ENCODE measurements at places on chromosomes 6 and 20.

DNA sequence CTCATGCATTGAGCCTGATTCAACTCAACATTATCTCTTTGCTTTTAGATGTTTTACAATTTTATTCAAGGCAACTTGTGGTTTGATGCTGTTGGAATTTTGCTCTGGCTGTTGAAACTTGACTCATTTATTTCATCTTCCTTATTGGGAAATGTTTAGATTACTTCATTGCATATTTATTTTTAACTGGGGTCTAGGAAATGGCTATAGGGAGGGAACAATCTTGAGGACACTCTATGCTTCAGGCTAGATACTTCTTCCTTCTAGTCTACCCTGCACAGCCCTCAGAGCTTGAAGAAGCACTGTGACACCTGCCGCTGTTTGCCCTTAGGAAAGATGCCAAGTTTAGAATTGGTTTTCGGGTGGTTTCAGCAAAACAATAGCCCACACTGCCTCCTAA is 183.4 kb downstream of the ADGRG6 start:
- no peak for DNase-seq

DNA sequence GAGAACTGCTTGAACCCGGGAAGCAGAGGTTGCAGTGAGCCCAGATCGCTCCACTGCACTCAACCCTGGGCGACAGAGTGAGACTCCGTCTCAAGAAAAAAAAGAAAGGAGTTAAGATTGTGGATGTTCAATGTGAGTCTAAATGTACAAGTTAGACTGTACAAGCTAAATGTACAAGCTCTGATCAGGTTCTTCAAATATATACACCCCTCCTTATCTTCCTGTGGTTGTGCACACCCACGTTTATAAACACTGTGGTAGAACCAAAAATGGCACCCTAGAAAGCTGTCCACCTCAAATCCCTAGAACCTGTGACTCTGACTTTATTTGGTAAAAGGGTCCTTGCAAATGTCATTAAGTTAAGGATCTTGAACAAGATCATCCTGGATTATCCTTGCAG is 11.2 kb upstream of the RANBP9 start:
- DNase-seq: no peak

DNA sequence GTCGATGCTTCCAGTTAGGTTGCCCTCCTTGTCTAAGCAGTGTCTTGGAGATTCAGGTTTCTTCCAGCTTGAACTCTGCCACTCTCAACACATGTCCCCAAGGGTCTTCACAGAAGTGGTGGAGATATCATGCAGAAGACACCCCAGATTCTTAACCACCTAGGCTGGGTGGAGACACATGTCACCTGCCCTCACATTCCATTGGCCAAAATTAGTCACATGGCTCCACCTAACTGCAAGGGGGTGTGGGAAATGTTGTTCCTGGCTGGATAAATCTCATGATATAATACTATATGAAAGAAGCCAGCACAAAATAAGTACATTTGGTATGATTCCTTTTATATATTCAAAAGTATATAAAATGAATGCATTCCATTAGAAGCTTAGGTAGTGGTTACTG is 52.9 kb upstream of the SNRPB2 start:
- no peak for DNase-seq

DNA sequence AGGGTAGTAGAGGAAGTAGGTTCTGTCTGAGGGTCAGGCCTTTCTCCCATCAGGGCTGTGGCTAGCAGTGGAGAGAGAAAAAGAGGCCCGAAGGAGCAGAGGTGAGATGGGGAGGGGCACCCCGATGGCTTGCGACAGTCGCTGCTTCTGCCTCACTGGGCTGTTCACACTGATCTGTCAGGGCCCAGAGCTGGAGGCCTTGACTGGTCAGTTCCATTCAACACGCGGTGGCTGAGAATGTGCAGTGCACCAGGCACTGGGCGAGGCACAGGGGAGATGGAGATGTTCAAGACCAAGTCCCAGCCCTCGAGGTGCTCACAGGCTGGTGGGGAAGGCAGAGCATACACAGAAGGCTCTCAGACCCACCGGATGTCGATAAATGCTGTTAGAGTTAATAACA is 21.4 kb downstream of the SLC12A5 start:
- DNase-seq: no peak

- DNase-seq: no peak
These were observed 4.5 kb downstream of the DPM1 start for GRCh38 chr20:50953821-50954220.

DNA sequence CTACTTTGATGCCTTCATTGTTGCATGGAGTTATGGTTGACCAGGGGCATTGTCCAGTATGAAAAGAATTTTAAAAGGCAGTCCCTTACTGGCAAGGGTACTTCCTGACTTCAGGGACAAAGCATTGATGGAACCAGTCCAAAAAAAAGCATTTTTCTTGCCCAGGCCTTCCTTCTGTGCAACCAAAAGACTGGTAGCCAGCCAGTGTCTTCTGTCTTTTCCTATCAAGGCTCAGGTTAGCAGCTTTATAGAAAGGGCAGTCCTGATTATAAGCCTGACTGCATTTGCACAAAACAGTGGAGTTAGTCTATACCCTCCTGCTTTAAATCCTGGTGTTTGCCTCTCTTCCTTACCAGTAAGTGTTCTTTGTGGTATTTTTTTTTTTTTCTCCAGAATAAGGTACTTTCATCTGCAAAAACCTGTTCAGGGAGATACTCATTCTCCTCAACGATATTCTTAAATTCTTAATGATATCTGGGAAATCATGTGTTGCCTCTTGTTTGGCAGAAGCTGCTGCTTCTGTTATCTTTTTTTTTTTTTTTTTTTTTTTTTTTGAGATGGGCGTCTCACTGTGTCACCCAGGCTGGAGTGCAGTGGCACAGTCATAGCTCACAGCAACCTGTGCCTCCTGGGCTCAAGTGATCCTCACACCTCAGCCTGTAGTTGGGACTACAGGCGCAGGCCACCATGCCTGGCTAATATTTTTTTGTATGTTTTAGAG is 33.9 kb downstream of the SCAF8 start:
- no peak for DNase-seq

GRCh38 chr20:31675828-31676608 is 38.3 kb downstream of the COX4I2 start:
- no peak for DNase-seq

GRCh38 chr6:118758946-118759345 is 107.6 kb upstream of the CEP85L start:
- no peak for DNase-seq

- no peak for DNase-seq
These were observed 163.7 kb downstream of the RALGAPA2 start for GRCh38 chr20:20548527-20549266.

DNA sequence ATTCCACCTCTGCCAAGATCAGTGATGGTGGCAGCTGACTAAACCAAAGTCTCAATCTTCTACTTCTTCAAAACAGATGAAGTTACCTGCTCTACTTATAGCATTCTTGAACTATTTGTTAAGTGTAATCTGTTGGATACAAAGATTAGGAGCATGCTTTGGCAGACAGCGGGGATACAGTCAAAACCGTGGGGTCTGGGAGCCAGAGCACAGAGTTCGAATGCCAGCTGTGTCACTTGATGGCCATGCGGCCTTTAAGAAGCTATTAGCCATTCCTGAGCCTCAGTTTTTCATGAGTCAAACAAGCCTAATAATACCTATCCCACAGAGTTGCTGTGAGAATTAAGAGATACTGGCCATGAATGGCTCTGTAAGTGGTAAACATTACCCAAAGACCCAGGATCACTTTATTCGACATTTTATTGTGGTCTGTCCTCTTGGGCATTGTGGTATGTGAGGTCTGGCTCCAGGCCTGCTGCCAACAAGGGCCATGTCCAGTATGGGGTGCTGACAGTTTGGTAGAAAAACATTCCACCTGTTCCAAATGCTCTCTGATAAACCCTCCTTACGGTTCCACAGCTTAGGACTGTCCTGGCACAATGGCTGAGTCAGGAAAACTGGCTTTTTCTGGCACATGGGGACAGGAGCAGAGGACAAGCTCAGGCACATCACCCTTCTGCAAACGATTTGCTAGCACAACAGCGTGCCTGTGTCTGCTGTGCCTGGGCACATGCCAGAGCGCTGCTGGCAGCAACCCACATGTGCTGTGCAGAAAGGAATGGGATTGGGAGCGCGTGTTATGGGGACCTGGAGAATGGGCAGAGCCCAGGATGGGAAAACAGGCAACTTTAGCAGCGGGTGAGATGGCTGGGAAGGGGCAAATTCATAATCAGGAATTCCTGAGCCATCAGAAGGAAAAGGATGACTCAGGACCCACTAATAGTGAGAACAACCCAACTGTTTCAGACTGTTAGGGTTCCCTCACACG is 15.7 kb upstream of the FAM83C start:
- DNase-seq: peak; percentile 65

DNA sequence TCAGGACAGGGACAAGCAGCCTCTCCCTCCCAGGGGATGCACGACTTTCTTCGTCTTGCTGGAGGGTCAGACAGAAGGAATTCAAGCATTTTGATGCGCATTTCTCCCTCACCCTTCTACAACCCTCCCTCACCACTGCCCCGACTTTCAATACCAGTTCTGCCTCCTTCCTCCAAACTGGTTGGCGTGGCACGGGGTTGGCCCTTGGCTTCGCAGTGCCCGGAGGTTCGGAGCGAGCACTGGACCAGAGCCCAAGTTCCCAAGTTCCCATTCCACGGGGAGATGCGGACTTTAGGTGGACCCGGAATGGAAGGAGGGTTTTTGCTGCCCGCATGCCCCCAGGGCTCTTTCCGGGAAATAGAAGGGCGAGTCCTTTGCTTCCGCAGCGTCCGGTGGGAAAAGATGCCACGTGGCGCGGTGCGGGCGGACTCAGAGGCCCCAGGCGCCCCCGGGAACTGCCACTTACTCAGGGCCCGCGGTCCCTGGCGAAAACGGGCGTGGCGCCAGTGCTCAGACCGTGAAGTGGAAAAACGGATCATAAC is 8.0 kb upstream of the LAMP5 start:
- no peak for DNase-seq

DNA sequence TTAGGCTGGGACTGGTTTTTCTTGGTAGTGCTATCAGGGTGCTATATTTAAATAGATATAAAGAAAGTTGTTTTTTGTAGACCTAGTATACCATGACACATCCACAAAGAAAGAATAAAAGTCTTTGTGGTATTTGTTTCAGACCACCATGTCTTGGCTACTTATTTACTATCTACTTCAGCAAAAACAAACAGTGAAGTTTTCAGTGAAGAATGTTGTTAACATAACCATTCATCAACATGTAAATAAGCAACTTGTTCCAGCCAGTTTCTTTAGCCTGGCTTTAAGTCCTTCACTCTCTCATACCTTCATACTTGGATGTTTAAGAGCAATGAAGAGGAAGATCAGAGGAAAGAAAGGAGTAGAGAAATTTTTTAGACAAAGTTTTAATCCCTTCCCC is 624.1 kb downstream of the CD109 start:
- peak; percentile 19 for DNase-seq

Measured in epithelial cell of proximal tubule (primary cell).